ENCODE measurements at places on chromosomes 13 and 19. TPM values are rescaled to one million over a fixed set of nuclear protein-coding genes. Genes with fewer than 3 reads are reported as not detected.

The APLP1 gene
- polyA plus RNA-seq: 154 TPM

The RGL3 gene
- 170 TPM for polyA plus RNA-seq

The CTXN1 gene
- 1.7 TPM for polyA plus RNA-seq

The C5AR1 gene
- 4.1 TPM for polyA plus RNA-seq

DNA sequence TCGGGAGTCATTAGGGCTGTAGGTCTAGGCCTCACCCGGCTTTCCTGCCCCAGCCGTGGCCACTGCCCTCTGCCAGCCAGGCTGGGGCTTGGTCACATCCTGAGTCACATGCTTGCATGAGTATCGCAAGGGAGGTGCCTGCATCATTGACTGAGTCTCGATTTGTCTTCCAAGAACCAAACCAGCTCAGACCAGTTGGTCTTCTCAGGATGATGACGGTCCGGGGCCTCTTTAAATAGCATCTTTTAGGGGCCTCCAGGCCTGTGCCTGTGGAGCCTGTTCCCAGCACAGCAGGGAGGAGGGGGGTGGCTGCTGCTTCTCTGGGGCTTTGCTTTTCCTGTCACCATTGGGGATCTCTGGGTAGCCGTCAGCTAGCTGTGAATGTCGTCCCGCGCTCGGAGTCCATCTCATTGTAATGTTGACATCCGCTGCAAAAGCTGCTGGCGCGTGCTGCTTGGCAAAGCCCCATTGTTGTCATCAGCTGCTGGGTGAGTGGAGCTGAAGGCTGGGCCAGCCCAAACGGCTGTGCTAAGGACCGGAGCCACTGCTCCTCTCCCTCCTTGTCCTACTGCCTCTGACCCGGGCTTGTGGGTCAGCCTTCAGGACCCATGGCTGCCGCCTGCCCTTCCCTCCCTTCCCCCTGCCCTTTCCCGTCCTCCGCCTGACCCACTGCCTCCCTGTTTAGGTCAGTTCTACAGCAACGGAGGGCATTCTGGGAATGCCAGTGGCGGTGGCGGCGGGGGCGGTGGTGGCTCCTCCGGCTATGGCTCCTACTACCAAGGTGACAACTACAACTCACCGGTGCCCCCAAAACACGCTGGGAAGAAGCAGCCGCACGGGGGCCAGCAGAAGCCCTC lies 14.3 kb upstream of the QTRT1 start:
- DNase-seq: no peak

GRCh38 chr13:60397704-60398378 lies 821 bp downstream of the TDRD3 start:
- peak; percentile 67 for DNase-seq

- no peak for DNase-seq
Observed at GRCh38 chr13:66513728-66514127, 716.4 kb downstream of the PCDH9 start.

DNA sequence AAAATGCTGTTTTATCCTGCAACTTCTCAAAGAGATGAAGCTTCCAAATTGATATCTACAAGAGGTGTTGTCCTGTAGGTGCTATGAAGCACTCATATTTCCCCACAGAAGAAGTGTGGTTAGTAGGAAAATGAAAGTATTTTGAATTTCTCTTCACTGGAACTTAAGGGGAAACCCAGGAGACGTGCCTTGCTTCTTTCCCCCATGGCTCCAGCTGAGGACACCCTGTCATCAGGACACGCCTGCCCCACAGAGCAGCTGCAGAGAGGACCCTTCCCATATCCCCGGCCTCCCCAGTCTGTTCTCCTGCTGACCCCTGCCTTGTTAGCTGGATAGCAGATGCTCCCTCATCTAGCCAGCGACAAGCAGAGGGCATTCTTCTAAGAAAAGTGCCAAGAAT lies 371.3 kb downstream of the COG6 start:
- DNase-seq: no peak

DNA sequence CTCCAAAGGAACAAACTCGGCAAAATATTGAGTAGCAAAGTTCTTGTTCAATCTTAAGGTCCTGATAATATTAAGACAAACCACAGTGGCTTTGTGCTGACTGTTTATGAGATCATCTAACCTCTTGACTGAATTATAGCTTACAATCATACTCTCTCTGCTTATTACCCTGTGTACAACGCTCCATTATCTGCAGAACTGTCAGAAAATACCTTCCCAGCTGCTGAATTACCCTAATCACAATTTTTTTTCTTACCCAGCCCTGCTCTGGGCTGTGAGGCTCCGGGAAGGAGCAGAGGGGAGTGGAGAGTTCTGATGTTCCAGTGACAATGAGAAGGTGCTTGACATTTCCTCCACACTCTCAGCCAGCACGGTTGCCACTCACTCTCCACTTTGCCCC lies 64.8 kb downstream of the DCT start:
- no peak for DNase-seq

DNA sequence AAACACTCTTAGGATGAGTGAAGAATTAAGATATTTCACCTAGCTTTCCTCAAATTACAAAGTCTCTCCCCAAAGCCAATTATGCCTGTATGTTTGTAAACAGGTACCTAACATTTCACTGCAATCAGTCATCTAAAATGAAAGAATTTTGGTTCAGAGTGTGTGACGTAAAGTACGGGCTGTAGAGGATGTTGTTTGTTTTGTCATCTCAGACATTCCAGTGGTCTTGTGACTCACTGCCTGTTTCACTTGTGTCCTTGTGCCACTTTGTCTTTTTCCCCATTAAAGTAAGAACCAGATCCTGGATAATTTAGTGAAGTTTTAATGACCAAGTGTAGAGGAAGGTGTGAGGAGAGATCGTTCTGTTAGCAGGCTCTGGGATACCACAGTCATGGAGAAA lies 28.6 kb upstream of the EID2 start:
- DNase-seq: no peak

GRCh38 chr19:41564515-41565378 lies 11.2 kb upstream of the CEACAM21 start:
- DNase-seq: no peak

DNA sequence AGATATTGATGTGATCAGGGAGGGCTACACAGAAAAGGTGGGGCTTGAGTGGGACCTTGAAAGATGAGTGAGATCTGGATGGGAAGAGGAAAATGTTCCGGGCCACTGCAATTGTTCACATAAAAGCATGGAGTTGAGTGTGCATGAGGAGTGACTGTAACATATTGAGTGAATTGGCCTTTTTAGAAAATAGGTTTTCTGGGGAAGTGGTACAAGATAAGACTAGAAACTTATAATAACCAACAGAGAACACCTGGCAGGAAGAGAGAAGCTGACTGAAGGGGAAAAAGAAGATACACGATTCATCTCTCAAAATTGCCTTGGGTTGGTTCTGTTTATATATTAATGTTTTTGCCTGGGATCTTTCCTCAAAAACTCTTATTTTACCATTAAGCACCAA lies 32.2 kb downstream of the SLC10A2 start:
- DNase-seq: no peak

- DNase-seq: no peak
Observed at GRCh38 chr19:5600797-5601196, 21.8 kb downstream of the SAFB2 start.

- no peak for DNase-seq
Observed at GRCh38 chr13:110499621-110500281, 61.8 kb downstream of the RAB20 start.

DNA sequence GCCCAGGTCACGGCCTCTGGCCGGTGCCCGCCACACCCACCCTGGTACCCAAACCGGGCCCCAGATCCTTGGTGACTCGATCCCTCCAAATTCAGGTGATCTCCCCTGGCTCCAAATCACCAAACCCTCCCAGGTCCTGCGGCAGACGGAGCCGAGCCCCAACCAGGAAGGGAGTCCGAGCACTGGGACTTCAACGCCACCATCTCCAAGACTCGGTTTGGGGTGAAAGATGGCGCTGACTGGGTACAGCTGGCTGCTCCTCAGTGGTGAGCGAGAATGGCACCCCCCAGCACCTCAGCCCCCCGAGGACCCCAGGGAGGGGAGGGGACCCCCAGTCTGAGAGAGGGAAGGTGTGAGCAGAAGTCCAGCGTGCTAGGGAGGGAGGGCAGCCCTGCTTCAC lies 2.3 kb downstream of the CEACAM16 start:
- no peak for DNase-seq

GRCh38 chr19:3020321-3020960 lies 8.6 kb downstream of the TLE2 start:
- no peak for DNase-seq

GRCh38 chr13:83190020-83190419 lies 692.3 kb downstream of the SLITRK1 start:
- no peak for DNase-seq

DNA sequence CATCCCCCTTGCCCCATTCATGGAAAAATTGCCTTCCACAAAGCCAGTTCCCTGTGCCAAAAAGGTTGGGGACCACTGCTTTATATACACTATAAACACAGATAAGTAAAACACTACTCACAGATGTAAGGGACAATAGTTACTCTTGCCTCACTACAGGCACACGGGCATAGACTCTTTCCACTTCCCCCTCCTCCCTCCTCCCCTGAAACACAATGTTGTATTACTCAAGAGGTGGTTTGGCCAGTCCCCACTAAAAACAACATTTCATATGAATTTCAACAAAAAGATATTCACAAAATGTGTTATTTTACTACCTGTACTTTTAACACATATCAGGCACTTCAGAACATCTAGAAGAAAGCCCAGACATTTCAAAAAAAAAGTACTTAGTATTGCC lies 45.1 kb downstream of the EPSTI1 start:
- no peak for DNase-seq

DNA sequence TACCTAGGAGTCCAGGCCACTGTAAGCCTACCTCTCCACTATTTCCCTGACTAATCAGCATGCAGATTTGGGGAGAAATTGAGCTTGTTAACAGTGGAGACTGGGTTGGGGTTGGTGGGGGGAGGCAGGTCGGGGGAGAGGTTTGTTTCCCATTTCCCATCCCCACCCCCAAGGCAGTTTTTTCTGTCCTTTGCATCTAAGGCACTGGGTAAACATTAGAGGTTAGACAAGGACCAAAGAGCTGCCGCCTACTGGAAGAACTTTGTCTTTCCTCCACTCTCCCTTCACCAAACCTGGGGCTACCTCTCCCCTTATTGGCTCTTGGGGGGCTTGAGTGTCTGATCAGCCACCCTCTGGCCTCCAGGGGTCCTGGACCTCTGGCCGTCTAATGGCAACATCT lies 953 bp downstream of the KCNN4 start:
- no peak for DNase-seq

GRCh38 chr13:30437177-30437576 lies 14.9 kb downstream of the UBE2L5 start:
- DNase-seq: no peak

DNA sequence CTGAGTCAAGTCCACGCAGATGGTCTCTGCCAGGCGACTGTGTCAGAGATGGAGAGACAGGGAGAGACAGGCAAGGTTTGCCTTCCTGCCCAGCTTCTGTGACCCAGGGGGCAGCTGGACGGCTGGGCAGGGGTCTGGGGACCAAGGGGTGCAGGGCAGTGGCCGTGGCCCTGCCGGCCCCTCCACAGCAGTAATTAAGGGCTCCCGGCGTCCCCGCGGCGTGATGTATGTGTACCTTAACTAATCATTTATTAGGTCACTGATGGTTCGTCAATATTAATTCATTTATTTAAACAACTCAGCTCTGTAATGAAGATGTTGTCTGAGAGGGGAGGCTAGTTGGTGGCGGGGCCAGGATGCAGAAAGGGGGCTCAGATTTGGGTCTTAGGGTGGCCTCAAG lies 28.6 kb upstream of the TCF3 start:
- DNase-seq: no peak

GRCh38 chr19:3366753-3367627 lies 607 bp downstream of the NFIC start:
- peak; percentile 91 for DNase-seq

Measured in pancreas (tissue), 10 donors.